GM06990 (cell line): ENCODE measurements at places on chromosomes 6 and 20.

- DNase-seq: peak; percentile 79
Measured at GRCh38 chr20:2206957-2207769, 88.6 kb upstream of the TGM3 start.

- peak; percentile 71 for DNase-seq
Measured at GRCh38 chr6:89281779-89282246, 33.3 kb downstream of the GABRR2 start.

DNA sequence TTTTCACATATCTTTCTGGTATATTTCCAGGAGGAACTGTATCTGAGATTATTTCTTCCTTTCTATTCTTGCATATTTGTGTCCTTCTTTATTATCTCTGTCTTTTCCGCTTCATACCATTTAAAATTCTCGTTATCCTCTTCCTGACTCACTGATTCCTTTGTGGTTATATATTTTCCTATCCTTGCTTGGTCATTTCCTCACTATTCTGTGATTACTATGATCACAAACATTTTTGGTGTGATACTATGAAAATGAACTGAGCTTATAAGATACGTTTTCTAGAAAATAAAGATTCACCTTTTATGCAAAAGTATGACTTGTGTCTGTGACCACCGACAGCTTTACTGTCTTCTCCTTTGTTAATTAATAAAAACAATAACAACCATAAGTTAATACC is 26.5 kb upstream of the MYCT1 start:
- no peak for DNase-seq

- no peak for DNase-seq
Measured at GRCh38 chr6:22221630-22222029, 75.2 kb downstream of the PRL start.

GRCh38 chr20:17808357-17808756 is 108.6 kb downstream of the BANF2 start:
- DNase-seq: no peak

GRCh38 chr20:21981179-21981578 is 275.7 kb downstream of the PAX1 start:
- DNase-seq: no peak

GRCh38 chr6:109740787-109741186 is 49.7 kb downstream of the FIG4 start:
- DNase-seq: no peak

- DNase-seq: no peak
Measured at GRCh38 chr6:146183831-146184230, 155.0 kb downstream of the GRM1 start.

DNA sequence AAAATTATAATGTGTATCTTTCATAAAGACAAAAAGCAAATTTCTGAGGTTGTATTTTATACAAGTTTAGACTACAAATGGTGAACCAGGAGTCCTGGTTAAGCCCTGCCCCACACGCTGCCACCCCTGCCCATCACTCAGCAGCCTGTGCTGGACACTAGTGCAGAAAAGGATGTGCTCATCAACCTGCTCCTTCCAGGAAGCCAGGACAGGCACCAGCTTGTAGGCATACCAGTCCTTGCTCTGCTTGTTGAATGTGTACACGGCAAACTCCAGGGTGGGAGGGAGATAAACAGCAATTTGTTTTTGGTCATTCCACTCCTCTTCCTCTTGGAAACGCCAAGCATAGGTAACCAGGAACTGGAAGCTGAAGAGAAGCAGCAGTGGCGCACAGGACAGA is 18.1 kb downstream of the CST9L start:
- no peak for DNase-seq

GRCh38 chr6:16690608-16691142 is 70.6 kb downstream of the ATXN1 start:
- DNase-seq: peak; percentile 61

DNA sequence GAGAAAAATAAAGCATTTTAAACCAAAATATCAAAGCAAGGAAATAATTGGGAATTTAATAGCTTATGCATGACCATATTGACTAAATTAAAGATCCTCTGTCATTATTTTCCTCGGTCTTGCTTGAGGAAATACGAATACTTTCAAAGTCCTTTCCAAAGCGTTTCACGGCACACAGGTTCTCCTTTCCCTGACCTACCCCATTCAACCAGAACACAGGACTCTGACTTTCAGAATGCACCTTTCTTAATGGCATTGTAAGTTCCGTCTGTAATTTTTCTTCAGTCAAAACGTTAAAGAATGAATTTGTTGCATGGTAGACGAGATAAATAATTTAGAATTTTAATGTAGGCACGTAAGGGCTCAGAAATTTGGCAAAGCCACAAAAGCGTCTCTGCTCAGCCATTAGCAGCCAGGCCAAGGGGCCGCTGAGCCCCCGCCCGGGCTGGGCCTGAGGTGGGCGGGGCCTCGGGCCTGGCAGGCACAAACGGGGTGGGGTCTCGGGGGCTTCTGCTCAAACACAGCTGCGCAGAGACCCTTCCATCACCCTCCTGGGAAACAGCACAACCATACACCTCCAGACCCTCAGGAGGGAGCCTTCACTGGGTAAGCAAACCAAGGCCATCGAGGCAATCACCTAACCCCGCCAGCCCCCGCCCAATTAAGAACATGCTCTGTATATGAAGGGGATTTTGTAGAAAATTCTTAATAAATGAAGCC is 3.4 kb downstream of the NEDD9 start:
- DNase-seq: no peak

DNA sequence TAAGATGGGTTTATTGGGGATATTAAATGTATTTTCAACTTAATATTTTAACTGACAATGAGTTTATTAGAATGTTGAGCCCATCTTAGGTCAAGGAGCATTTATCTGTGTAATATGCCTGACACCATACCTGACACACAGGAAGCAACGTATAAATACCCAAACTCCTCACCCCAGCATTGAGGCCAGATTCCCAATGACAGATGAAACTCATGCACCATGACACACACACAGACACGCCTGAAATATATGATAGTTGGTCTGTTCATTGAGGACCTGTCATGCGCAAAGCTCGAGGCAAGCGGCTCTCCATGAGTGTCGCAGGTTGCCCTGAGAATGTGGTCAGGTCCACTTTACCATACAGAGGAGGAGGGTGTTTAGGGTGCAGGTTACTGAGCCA is 64.1 kb downstream of the GFOD1 start:
- no peak for DNase-seq

- DNase-seq: no peak
Measured at GRCh38 chr6:133648581-133648980, 240.3 kb upstream of the TCF21 start.

DNA sequence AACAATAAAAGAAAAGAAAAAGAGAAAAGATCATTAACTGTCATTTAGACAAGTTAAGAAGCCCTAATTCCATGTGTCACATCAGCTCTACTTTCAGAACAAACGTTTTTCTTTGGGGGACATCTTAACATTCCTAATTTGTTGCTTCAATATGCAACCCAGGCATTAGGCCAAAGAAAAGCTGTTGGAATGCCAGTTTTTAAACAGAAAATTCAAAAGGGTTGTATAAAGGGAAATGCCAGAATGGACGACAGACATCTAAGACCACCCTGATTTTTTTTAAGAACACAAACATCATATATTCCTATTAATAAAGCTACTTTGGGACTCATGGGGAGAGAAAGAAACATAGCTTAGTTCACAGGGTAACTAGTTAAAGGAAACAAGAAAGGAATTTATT is 315.0 kb downstream of the GMDS start:
- DNase-seq: no peak

DNA sequence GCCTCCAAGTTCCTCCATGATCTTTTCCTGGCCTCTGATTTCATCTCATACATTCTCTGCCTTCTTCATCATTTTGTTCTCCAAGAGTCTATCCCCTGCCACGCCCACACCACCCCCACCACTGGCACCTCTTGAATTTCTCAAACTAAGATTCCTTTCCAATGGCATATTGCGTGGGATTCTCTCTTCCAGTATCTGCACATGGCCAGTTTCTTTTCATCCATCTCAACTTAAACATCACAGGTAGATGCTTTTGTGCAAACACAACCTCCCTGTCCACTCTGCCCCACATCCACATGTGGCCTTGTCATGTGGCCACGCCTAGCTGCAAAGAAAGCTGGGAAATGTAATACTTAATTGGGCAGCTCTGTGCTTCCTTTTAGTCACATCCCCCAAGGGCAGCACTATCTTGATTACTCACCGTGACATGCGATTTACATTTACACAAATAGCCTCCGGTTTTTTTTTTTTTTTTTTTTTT is 33.4 kb upstream of the ZMYND8 start:
- peak; percentile 71 for DNase-seq

GRCh38 chr20:51098284-51098810 is 75.4 kb upstream of the KCNG1 start:
- DNase-seq: no peak

- DNase-seq: no peak
Measured at GRCh38 chr20:32483351-32484224, 101.5 kb downstream of the NOL4L start.

GRCh38 chr6:106882601-106883518 is 91.7 kb downstream of the CD24 start:
- no peak for DNase-seq

GRCh38 chr6:7073821-7074525 is 33.8 kb upstream of the RREB1 start:
- DNase-seq: peak; percentile 85

DNA sequence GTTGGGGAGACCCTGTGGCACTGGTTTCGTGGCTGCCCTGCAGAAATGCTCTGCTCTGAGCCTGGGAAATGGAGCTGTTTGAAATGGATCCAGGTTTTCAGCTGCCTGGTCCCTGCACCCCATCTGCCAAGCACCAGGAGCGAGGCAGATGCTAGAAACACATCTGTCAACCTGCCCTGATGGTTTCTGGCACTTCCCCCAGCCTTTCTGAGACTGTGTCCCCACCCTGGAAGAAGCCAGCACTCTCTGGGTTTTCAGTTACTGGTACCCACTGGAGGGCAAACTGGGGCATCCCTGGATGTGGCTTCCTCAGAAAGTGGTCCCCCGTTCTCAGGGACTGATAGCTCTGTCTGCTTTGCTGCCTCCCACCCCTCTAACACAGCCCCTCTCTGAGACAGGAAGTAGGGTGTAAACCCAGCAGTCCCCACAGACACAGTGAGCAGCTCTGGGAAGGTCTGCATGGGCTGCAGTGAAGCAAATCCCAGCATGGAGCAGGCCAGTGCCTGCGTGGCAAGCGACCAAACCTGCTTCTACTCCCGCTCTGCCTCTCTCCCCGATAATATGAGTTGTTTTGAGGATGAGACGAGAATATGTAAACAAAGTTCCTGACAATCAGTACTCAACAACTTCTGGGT is 54.2 kb upstream of the MAFB start:
- DNase-seq: no peak

- no peak for DNase-seq
Measured at GRCh38 chr6:87540539-87540938, 49.2 kb downstream of the RARS2 start.

GRCh38 chr6:117677553-117678141 is 2.4 kb downstream of the NUS1 start:
- no peak for DNase-seq

- no peak for DNase-seq
Measured at GRCh38 chr6:91376686-91377085, 789.8 kb upstream of the MAP3K7 start.

GRCh38 chr6:125393449-125393858 is 91.7 kb upstream of the HDDC2 start:
- DNase-seq: no peak
